ENCODE measurements at places on chromosomes 3 and 15.
A peak's percentile ranks its signal among the peaks of the same experiment; 100 is the strongest.

DNA sequence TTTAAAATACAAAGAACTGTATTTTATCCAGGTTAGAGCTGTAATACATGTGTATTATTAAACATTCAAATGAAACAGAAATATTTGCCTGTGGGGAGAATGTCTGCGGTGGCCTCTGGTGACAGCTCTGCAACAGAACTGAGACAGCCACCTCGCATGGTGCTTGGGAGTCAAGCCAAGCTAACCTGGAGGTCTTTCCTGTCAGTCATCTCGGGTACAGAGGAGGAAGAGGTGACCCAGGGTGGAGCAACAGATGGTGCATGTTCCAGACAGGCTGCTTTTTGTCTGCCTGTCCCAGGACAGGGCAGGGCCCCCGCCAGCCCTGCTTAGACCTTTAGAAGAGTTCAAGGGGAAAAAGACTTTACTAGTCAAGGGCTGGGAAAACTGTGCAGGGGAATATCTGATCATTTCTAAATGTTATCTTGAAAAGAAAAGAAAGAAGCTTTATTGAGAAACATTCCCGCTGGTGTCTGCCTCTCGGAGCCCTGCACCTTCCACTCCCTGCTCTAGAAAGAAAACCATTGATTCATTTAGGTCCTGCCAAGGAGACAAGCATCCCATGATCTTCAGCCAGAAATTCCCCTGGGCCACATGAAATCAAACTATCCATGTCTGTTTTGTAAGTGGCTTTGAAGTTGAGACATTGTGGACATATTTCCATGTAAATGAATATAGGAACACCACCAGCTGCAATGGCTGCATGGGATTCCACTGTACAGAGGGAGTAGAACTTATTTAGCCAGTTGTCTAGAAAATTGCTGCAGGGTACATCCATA is 5.5 kb upstream of the NR2E3 start:
- peak; percentile 28 for DNase-seq

DNA sequence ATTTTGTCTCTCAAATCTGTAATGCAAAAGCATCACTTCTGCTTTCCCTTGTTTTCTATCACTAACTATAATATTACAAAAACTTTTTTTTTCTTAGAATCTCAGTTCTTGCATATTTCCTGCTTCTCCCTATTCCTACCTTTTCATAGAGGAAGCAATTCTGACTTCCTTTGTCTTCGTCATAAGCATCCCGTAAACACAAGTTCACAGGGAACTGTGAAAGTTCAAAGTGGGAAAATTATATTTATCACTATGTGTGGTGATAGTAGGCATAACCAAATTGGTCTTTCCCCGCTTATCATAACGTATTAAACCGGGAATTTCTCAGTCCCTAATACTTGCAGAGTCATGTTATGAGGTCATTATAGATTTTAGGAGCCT is 22.3 kb downstream of the CD200 start:
- no peak for DNase-seq

DNA sequence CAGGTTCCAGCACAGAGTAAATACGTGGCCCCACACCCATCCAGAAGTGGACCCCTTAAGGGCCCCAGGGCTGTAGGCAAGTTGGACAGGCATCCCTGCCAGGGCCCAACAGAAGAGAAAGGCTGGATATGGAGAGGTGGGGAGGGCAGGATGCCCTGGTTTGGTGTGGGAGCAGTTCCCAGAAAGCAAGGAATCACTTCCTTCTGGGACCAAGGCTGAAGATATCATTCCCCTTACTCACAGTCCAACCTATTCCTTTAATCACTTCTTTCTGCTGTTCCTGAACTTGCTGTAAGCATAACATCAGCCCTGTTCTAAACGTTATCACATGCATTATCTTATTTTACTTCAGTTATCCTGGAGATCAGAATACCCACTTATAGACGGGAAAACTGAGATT is 6.1 kb upstream of the MESP2 start:
- DNase-seq, result no peak

GRCh38 chr3:125069452-125069851 is 13.7 kb upstream of the HEG1 start:
- DNase-seq, result no peak

DNA sequence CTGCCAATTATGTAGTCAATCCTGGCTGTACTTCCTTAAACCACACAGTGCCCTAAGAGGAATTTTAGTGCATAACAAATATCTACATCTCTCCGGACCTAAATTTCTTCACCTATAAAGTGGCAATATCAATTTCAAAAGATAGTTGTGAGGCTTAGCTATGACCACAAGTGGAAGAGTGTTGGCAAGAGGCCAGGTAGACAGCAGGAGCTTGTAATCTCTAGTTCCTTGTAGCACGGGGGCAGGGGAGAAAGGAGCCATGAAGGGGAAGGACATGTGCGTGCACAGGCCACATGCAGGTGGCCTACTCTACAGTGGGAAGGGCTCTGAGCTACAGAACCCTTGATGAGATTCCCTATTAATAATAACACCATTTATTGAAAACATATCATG is 269.7 kb downstream of the ABHD5 start:
- DNase-seq, result no peak

- DNase-seq, result no peak
Observed at GRCh38 chr3:69509288-69509687, 123.4 kb upstream of the FRMD4B start.

DNA sequence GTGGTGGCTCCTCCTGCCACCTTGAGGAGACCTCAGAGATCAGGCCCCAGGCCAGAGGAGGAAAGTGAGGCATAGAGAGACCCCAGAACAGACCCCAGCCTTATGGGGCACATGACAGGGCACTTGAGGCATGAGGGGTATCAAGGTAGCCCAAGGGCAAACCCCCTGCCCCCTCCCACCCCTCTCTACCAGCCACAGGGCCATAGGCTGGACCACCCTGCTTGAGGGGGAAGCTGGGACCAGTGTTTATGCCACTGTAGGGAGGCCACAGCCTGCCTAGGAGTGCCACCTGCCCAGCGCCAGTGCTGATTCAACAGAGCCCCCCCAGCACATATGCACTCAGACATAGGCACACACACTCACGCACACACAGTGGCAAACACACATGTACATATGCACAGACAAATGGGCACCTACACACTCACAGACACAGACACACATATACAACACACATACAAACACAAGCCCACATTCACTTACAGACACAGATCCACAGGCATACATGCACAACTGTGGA is 10.3 kb downstream of the MYL3 start:
- no peak for DNase-seq
